Stimulated activated CD4-positive, alpha-beta T cell treated with anti-CD3 and anti-CD28 coated beads, Interleukin-2, amount 100 ng/mL, for 24 hours (primary cell): ENCODE measurements at places on chromosomes 4 and X.

- no peak for DNase-seq
Observed at GRCh38 chr4:38294238-38294637, 334.0 kb downstream of the PTTG2 start.

DNA sequence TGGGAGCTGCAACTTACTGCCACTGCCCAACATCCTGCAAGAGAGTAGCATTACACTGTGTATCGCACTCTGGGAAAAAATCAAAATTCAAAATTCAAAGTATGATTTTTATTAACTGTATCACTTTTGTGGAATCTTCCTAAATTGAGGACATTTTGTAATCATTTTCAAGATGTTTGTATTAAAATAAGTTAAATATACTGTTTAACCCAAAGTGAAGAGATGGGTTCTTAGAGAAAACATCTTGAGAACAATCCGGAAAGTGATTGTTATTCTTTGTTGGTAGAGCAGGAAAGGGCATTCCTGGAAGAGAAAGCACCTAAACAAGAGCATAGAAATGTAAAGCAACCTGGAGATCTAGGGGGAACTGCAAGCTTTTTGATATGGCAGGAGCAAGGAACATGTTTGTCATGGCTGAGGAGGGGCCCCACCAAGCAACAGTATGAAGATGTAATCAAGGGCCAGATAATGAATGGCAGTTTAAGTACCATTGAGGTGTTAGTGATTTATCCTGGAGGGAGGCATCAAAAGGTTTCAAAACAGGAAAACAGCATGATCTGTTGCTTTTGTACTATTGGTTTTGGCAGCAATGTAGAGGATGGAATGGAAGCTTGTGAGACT lies 14.1 kb upstream of the SEC24D start:
- DNase-seq: no peak

DNA sequence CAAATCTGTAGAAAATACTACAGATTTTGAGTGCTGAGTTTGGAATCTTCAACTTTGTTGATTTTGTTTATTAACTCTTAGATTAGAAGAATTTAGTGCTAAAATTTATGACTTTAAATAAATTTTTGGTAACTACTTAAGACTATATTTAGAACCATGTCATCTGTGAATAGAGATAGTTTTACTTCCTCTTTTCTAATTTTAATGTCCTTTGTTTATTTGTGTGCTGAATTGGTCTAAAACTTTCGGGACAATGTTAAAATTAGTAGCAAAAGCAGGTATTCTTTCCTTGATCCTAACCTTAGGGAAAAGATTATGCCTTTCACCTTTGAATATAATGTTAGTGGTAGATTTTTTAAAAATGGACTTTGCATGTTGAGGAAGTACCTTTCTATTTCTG lies 119.7 kb upstream of the CXorf51A start:
- DNase-seq: no peak

- DNase-seq: no peak
Observed at GRCh38 chrX:56744996-56745395, 16.0 kb downstream of the NBDY start.

- no peak for DNase-seq
Observed at GRCh38 chrX:101685923-101686322, 26.3 kb upstream of the ARMCX2 start.

DNA sequence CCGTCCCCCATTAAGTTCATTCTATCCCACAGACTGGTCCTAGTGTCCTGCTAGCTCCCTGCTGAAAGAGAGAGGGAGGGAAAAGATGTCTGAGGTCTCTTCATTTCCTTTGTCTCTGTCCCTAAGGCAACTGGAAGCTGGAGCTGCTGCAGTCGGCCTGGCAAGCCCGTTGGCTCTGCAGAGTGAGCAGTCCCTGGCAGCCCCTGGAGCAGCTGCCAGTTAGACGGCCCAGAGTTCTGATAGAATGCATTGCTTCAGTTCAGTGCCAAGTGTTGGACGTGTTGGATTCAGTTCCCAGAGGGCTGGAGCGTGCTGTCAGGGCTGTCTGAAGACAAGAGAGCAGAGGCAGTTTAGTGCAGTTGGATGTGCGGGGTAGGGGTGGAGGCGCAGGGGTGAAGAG lies 975 bp downstream of the KCNE5 start:
- DNase-seq: no peak

DNA sequence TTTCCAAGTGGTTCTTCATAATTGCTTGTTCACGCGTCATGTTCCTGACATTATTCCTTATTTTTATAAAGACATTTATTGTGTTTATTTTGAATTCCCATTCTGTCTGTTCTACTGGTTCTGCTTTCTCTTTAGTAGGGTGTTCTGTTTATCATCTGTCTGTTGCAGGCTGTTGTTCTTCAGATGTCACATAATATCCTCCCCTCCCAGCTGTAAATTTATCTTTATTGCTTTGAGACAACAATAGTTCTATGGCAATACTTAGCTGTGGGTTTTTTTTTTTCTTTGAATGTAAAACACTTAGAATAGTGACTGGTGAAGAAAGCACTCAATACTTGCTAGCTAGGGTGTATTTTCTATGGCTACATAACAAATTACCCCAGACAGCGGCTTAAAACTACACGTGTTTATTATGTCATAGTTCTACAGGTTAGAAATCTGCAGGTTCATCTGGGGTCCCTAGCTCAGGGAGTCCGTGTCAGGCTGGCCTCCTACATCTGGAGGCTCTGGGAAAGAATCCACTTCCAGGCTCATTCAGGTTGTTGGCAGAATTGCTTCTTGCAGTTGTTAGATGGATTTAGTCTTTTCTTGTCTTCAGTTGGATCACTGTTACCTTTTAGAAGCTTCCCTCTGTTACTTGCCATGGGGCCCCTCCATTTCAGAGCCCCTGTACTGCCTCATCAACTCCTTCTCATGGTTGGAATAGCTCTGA lies 63.4 kb upstream of the ENPEP start:
- DNase-seq: no peak

GRCh38 chrX:121641560-121641959 lies 594.1 kb downstream of the GLUD2 start:
- DNase-seq: no peak

DNA sequence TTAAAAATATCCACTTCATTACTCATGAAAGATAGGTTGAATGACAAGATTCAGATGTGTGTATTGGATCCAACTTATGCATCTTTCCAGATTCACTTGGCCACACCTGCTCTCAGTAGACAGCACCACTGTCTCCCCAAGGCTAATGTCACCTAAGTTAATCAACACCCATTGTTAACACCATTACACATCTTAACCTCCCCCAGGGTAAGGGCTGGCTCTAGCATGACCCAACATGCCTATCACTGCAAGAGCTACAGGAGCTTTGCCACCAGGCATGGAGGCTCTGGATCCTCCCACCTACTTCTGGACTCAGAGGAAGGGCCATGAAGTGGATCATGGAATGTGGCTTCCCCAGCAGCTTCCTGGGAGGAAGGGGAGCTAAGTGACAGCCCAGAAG lies 32.8 kb upstream of the LSM6 start:
- no peak for DNase-seq

DNA sequence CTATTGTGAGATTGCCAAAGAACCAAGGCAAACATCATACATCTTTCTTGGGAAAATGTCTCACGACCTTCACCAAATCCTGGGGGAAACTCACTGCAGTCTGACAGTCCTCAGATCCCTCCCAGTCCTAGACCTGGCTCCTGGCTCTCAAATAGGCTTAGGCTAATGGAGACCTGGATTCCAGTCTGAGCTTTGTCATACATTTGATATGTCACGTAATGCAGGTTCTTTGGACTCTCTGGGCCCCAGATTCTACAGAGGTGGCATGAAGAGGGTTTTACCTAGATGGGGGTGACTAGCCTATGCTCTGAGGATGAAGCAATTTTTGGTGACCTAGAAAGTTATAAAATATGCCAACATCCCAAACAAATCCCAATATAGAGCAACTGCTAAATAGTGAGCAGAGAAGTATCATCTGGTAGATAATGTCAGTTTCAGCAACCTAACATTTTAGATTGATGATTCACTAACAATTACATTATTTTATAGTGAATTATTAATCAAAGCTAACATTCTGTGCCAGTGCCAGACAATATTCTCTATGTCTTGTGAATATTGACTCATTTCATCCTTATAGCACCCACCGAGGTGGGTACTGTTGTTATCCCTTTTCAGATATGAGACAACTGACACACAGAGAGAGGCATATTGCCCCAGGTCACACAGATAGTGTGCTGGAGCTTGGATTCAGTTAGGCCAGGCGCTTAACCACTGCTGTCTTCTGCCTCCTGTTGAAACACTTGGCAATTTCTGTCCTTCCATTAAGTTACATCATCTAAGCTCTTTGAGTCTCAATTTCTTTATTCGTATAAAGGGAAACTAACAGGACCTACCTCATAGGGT lies 195.4 kb upstream of the MAMLD1 start:
- DNase-seq: no peak

DNA sequence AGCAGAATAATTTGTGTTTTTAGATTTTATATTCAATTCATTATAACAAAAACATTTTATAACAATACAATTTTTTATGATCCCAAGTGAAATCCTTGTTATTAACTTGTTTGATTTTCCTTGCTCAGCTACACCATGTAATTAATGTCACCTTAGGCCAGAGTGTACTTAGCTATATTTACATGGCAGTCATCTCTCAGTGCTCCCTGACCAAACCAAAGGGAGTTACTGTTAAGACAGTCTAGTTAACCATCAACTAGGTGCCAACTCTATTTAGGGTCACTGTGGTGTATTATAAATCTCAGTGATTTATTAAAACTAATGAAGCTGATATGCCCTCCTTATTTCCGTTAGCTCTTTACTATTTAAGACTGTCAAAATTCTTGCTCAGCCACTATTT lies 44.4 kb downstream of the CCDC158 start:
- DNase-seq: no peak

- no peak for DNase-seq
Observed at GRCh38 chrX:96445531-96446065, 239.0 kb upstream of the DIAPH2 start.

DNA sequence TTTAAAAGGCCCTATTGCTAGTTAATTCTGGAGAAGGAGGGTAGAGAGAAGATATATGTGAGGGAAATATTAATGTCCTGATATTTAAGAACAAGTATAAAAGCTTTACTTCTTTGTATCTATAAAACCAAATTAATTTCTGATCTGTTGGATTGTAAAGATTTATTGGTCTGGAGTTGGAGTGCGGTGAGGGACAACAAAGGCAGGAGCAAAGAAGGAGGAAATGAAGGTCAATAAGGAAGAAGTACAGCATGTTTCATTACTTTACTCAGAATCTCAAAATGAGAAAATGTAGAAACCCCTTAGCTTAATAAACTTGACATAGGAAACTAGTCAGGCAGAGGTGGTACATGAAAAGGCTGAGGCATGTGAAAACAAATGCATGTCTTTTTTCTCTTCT lies 192.9 kb downstream of the PALLD start:
- DNase-seq: no peak

GRCh38 chrX:69324851-69325250 lies 159.6 kb upstream of the PJA1 start:
- no peak for DNase-seq

- DNase-seq: no peak
Observed at GRCh38 chrX:120791013-120791643, 84.5 kb downstream of the CT47B1 start.

DNA sequence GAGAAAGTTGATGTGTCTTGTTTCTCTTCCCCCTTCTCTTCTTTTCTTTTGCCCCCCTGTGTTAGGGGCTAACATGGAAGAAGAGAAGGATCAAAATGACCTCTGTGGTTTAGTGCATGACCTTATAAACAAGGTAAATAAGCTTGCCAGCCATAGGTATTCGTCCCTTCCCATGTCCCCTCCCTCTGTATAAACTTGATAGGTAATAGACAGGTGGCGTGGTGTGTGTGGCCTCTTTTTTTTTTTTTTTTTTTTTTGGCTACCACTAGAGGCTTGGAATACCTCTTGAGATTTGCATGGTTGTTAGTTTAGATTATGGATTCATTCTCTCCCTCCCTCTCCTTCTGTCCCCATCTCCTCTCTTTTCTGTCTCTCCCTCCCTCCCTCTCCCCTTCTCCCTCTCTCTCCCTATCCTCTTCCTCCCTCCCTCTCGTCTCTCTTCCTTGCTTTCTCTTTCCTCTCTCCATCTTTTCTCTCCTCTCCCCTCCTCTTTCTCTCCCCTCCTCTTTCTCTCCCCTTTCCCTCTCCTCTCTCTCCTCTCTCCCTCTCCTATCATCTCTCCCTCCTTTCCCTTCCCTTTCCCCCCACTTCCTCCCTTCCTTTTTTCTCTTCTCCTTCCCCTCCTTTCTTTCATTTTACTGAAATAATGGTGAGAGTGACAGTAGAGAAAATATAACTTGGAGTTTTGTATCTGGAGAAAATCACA lies 134.4 kb downstream of the AFF1 start:
- DNase-seq: no peak

- no peak for DNase-seq
Observed at GRCh38 chrX:42143866-42144592, 220.7 kb upstream of the CASK start.

DNA sequence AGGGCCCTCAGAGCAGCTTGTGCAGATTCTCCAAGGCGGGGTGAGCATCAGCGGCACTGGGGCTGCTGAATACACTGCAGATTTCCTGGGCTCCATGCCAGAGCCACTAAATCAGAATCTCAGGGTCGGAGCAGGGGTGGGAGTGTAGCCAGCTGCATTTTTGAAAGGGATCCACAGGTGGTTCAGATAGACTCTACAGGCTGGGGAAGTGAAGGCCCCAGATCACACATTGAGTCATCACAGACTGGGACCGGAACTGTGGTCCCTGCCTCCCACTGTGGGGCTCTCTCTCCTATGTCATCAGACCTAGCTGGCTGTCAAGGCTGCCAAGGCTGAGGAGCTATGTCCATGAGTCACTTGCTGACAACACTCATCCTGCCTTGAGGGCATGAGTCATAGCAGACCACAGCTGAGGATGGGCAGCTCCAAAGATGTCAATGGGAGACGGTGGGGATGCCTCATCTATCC lies 162.3 kb upstream of the MAMLD1 start:
- peak; percentile 56 for DNase-seq

DNA sequence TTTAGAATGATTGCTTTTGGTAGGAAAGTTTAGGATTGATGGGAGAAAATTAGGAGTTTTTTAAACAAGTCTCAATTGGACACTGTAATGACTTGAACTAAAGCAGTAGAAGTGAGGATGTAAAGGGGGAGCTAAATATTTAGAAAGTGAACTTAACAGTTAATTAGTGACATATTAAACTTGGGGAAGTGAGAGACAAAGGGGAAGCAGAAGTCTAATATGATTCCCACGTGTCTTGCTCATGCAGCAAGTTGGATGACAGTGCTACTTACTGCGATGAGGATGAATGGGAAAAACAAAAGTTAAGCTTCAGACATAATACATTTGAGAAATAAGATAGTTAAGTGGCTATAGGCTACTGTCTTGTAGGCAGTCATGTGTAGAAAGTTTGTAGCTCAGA lies 110.4 kb downstream of the RPA4 start:
- DNase-seq: no peak

- peak; percentile 3 for DNase-seq
Observed at GRCh38 chrX:14872355-14872754, 514 bp downstream of the FANCB start.
